Mammary epithelial cell (primary cell): ENCODE measurements at places on chromosomes 3 and 15. TPM values are rescaled to one million over a fixed set of nuclear protein-coding genes. Genes with fewer than 3 reads are reported as not detected.

The TP53BP1 gene
- total RNA-seq = 41.7 and 48.8 TPM in 2 replicates

The GRIP2 gene
- total RNA-seq = 0.43 TPM in 1 of 2 replicates, not detected in the other

The SPATA12 gene
- 0.21 TPM in 1 of 2 replicates, not detected in the other for total RNA-seq

The CHRFAM7A gene
- 0.33 TPM for total RNA-seq

The SPINT1 gene
- total RNA-seq = 226 TPM

The MCCC1 gene
- total RNA-seq = 15.3 TPM

The CMTM7 gene
- 57.4 and 62.1 TPM in 2 replicates for total RNA-seq

The GASK1A gene
- total RNA-seq = 2.5 TPM

The ITIH3 gene
- not detected in 2 replicates for total RNA-seq

The UBAP1L gene
- total RNA-seq = 2.3 TPM

The CNTN6 gene
- under 0.01 TPM for total RNA-seq

The KNG1 gene
- not detected for total RNA-seq

The GOLGA6D gene
- total RNA-seq = not detected

The GOLGA8T gene
- total RNA-seq = not detected

The NOX5 gene
- total RNA-seq = 0.05 TPM in 1 of 2 replicates, not detected in the other

The SH2D7 gene
- not detected in 2 replicates for total RNA-seq

The PPP2R3A gene
- total RNA-seq = 9.6 and 16.4 TPM in 2 replicates

The LIPH gene
- 0.50 TPM for total RNA-seq

The FSIP1 gene
- 3.8 TPM for total RNA-seq

The SEMA5B gene
- 0.33 TPM for total RNA-seq

The GABPB1 gene
- total RNA-seq = 38.7 TPM

The TMCO5A gene
- total RNA-seq = not detected

The ZNF774 gene
- 5.7 TPM for total RNA-seq

The GPR171 gene
- not detected for total RNA-seq

The SNTN gene
- total RNA-seq = not detected in 2 replicates

The PEX5L gene
- total RNA-seq = 0.83 TPM

The EXD1 gene
- not detected for total RNA-seq

The TAGLN3 gene
- total RNA-seq = 2.8 and 5.3 TPM in 2 replicates

The PLA2G4E gene
- not detected for total RNA-seq

The MYH15 gene
- total RNA-seq = under 0.01 TPM

The NUP210 gene
- 0.05 and 0.14 TPM in 2 replicates for total RNA-seq

The BBX gene
- 62.9 and 84.8 TPM in 2 replicates for total RNA-seq

The INTS14 gene
- 38.9 and 46.4 TPM in 2 replicates for total RNA-seq
